ENCODE measurements at places on chromosomes 4 and X.

- DNase-seq = no peak
These were observed 186.4 kb upstream of the NDST3 start for GRCh38 chr4:117847849-117848248.

DNA sequence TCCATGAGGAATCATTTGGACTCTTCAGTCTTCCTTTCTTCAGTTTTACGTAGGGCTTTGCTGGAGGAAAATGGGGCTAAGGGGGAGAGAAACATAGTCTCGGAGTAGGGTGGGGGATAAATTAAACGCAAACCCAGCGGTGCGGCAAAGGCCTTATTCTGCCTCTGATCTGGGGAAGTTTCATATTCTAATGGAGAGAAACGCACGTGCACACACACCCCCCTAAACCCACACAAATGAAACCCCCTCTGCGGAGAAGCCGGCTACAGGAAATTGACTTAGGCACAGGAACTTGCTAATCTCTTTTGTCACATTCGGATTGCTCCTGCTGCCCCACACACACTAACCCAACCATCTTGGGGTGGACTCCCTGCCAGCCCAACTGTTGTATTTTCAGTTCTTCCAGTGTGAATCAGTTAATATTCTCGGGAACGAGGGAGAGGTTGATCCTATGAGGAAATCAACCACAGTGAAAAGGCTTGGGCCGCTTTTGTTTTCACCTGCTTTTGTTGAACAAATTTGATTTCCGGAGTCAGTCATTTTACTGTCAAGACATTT, at the start of gene RHOH:
RHOH (plus strand) TSS at position 308 of the 558 bp plus-strand sequence. CDS start 46,356 bp downstream, outside the sequence.
- DNase-seq = no peak

DNA sequence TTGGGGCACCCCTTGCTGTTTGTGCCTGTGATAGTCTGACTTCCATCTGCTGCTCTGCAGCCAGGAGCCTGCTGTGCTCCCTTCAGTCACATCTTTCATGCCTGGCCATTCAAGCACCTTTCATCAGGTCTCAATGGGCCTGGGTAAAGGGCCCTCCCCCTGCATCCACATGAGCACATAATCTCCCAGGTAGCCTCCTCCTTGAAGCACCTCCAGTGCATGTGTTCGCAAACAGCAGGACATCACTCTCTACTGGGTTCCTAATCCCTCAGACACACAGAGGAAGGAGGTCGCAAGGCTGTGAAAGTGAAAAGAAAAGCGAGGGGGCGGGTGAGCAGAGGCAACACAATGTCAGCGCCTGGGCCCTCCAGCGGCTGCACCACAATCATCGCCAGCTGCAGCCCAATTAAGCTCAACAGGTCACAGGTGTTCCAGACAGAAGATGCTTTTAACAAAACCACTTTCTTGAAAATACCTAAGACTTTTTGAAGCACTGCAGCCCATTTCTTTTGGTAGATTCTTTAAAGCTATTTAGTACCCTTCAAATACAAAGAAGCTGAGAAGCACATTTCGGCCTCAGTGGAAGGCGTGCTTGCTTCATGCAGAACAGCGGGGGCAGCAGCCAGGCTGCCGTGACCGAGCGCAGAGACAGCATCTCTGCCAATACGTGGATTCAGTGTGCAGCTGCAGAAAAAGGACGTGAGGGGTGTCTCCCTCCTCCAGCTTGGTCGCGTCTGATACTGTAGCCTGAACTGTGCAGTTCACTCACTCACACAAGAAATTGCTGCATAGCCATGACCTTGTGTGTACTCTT, 92.2 kb upstream of the SPRY1 start:
- DNase-seq = no peak

DNA sequence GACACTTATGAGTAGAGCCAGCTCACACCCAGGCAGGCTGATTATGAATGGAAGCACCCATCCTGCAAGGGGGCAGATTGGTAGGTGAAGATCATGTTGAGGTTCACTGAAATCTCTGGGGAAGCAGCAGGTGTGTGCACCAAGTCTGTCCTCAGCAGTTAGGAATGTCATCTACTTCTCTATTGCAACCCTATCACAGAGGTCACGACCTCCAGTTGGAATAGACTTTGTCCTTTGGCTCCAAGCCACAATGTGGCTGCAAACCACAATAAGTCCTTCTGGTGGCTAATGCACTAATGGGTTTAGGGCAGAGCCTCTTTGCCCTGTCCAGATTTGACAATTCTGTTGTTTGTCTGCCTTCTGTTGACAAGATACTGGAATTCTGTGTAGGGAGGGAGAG, 1056.7 kb downstream of the PCDH19 start:
- no peak for DNase-seq

- DNase-seq = no peak
These were observed 136.1 kb downstream of the ARX start for GRCh38 chrX:24879679-24880078.

GRCh38 chr4:169618286-169618685, 2.1 kb upstream of the CLCN3 start:
- DNase-seq = no peak

DNA sequence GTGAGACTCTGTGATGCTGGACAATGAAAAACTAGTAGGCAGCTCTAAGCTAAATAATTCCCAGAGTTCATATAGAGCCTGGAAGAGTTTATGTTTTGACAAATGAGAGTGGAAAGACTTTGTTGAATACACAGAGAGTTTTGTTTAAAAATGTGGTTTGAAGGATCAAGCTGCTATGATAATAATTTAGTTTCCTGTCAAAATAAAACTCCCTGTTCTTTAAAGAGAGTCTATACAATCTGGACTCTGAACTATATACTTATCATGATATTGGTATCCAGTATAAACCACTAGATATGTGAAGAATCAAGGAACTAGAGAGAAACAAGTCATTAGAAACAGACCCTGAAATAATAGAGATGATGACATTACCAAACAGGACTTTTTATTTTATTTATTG, 158.6 kb downstream of the C4orf33 start:
- no peak for DNase-seq

DNA sequence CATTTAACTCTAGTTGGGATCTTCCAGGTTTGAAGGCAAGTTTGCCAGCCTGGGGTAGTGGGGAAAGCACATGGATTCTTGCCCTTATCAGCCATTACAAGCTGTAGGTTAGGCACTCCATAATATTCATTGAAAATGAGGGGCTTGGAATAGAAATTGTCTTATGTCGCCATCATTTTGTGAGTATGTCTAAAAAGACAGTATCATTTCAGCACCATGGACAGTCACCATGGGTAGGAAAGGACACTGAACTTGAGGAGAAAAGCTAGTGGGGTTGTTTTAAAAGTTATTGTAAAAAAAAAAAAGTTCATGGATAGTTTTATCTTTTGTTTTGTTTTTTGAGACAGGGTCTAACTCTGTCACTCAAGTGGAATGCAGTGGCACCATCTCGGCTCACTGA, 356.1 kb downstream of the HNRNPD start:
- no peak for DNase-seq

DNA sequence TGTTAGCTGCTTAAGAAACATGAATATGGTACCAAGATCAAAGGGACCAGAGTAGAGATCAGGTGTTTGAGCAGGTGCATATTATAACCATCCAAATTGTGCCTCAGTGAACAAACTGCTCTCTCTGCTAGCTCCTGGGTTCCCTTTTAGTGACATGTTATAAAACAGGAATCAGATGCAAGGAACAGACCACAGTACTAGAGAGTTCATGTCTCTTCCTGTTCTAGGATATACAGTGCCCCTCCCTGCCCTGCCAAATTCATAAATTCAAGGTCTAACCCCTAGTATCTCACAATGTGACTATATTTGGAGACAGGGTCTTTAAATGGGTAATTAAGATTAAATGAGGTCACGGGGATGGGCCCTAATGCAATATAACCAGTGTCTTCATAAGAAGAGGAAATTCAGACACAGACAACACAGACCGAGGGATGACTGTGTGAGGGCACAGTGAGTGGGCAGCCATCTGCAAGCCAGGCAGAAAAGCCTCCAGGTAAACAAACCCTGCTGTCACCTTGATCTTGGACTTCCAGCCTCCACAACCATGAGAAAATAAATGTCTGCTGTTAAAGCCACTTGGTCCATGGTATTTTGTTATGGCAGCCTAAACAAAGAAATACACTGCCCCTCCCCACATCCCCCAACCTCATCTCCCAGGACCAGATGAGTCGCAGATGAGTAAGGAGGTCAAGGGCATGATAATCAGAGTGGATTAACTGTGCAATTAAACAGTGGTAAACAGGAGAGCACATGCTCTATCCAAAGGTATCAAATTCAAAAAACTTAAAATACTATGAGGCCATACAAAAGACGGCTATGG, 82.5 kb downstream of the RBM47 start:
- no peak for DNase-seq

Data from cortex of kidney (tissue), 1 donor.